ENCODE measurements at places on chromosomes 6 and 20. TPM values are rescaled to one million over a fixed set of nuclear protein-coding genes. Genes with fewer than 3 reads are reported as not detected.

BIRC7 gene
- 0.74 TPM for total RNA-seq

GRCh38 chr6:7426447-7427169 lies 37.0 kb downstream of the RIOK1 start:
- DNase-seq = no peak
- H3K4me1 ChIP-seq = no peaks in the 10 kb centered on the region
- no peak overlapping the region for H3K4me3 ChIP-seq
- H3K27me3 ChIP-seq = no peaks in the 10 kb centered on the region
- no peaks in the 10 kb centered on the region for H3K36me3 ChIP-seq

DNA sequence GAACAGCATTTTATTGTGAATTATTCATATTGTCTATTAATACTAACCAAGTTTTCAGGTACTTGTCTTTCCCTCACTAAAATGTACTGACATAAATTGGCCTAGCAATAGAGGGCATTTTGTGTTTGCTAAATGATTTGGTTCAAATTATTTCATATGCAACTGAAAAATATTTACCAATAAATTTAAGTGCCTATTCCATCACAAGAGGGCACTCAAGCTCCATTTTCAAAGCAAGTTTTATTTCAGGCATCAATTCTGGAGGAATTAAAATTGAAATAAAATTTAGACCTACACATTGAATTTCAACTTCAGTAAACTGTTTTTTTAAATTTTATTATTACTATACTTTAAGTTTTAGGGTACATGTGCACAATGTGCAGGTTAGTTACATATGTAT lies 114.3 kb upstream of the SYNCRIP start:
- H3K4me3 ChIP-seq = no peak overlapping the region
- no peak overlapping the region for H3K27ac ChIP-seq
- peaks cover 18% of the 10 kb centered on the region for H3K27me3 ChIP-seq
- DNase-seq = no peak

GATA5 gene
- not detected for total RNA-seq

PTK6 gene
- total RNA-seq = 0.34 TPM

TTI1 gene
- total RNA-seq = 32.2 TPM

HLA-DRA gene
- 31.3 TPM for total RNA-seq

C6orf163 gene
- total RNA-seq = 1.5 TPM

HRH3 gene
- not detected for total RNA-seq

DNA sequence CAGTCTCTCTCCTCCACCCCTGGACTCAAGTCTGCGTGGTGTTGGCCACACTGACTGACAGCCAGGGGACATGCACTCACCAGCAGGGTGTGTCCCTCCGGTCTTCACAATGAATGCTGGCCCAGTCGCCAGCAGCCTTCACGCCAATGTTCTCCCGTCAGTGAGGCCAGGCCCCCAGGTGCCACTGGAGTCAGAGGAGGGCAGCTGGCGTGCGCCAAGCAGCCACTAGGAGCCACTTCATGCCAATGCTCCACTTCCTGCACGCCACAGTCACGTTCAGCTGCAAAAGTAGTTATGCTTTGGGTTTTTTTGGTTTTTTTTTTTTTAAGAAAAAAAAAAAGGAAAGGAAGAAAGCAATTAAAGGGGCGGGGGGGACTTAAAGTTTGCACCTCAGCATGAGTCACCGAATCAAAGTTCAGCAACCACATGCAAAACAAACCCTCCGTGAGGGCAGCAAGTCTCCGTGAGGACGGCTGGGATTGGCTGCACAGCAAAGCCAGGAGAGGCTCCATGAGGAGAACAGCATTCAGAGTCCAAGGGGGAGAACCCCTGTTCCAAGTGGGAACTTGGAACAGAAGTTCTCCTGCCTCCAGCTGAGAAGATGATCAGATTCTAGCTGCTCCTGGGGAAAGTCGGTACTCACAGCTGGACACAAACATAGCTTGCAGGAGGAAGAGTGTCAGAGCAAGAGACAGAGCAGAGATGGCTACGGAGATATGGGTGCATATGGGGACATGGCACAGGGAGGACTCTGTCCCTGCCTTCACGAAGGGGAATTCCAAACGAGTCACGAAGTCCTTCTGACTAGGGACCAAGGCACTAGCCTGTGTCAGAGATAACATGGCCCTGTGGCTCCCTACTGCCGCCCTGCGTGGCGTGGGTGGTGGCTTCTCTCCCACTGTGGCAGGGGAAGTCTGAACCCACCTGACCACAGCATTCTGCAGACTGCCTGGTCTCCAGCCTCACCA lies at the start of gene ZC3H12D:
Gene ZC3H12D (minus strand): TSS at position 282 of the 968 bp plus-strand sequence. CDS start 10,471 bp downstream, outside the sequence.
- H3K27ac ChIP-seq = peak within 1 kb of the TSS; percentile 95
- peak; percentile 82 for DNase-seq
- peaks cover 59% of the 10 kb centered on the region for H3K4me1 ChIP-seq
- peak within 1 kb of the TSS; percentile 84 for H3K4me3 ChIP-seq
- peaks cover 3% of the 10 kb centered on the region for H3K36me3 ChIP-seq

DNA sequence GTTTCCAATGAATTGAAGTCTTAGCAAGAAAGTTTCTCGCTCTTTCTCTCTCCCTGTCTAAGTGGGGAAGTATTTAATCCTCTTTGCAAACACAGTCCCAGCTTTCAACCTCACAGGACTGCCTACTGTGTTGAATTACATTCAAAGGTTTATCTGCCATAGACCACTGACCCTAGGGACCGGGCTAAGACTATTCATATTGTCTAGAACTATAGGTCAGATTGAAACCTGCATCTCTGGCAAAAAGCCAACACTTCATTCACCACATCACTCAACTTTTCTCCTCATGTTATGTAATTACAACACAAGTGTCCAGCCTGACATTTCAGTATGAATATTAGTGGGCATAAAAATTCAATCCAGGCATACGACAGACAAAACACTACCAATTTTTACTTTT lies 314.7 kb upstream of the RSPO3 start:
- H3K36me3 ChIP-seq = no peaks in the 10 kb centered on the region
- H3K27me3 ChIP-seq = peaks cover 2% of the 10 kb centered on the region
- H3K4me3 ChIP-seq = no peak overlapping the region
- H3K27ac ChIP-seq = no peak overlapping the region
- DNase-seq = no peak

DNA sequence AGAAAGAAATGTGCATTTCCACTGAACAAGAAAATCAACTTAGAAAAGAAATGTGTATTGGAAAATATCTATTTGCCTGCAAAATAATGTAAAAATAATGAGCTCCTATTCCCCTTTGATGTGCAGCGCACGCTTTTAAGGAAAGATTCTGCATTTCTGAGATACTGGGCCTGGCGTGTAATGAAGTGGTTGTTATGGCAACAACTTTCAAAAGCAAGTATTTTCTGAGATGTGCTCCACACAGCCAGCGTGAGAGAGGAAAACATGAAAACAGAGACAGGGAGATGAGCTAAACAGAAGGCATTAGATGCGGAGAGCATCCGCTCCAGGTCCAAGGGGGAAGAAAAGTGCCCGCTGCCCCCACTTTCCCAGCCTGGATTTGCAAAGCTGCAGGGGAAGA lies 39.1 kb upstream of the GTSF1L start:
- no peak for DNase-seq
- H3K4me3 ChIP-seq = no peak overlapping the region
- no peaks in the 10 kb centered on the region for H3K36me3 ChIP-seq
- peaks cover 32% of the 10 kb centered on the region for H3K27me3 ChIP-seq
- H3K4me1 ChIP-seq = no peaks in the 10 kb centered on the region

- H3K4me1 ChIP-seq = no peaks in the 10 kb centered on the region
- H3K27ac ChIP-seq = no peak overlapping the region
- peaks cover 25% of the 10 kb centered on the region for H3K36me3 ChIP-seq
- peaks cover 11% of the 10 kb centered on the region for H3K27me3 ChIP-seq
- DNase-seq = no peak
- H3K4me3 ChIP-seq = no peak overlapping the region
Observed at GRCh38 chr20:4774207-4774606, 52.5 kb downstream of the PRND start.

GRCh38 chr6:24766680-24767462 lies 7.9 kb upstream of the GMNN start:
- peaks cover 3% of the 10 kb centered on the region for H3K4me1 ChIP-seq
- no peak overlapping the region for H3K4me3 ChIP-seq
- DNase-seq = no peak
- H3K27me3 ChIP-seq = no peaks in the 10 kb centered on the region

DNA sequence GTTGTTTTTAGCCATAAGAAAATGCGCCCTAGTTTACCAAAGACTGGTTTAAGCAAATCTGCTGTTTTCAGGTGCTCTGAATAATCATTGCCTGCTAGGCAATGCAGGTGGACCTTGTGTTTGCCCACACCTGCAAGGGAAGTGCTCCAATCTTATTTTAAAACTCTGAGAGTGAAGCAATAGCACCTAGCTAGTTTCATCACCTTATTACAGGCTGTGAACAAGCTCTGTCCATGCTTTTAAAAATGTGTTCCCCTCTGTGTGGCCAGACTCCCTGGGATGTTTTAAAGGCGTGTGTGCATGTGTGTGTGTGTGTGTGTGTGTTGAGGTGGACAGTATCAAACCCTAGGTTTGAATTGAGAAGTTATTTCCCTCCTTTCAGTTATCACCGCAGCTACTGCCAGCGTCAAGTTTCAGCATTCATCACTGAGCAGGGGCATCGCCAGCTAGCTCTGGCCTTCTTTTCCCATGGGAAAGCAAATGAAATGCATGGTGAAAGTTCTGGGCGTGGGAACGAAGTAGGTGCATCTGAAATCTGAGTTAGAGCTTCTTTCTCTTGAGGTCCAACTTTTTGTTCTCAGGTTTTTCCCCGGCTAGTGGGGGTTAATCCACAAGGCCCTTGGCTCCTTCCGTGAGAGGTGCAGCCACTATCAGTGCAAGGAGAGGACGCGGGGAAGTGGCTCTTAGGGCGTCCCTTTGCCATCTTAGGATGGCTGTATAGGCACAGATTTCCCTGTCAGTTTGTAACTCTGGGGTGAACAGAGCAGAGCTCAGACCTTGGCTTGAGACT lies 30.8 kb downstream of the DUSP22 start:
- H3K27me3 ChIP-seq = no peaks in the 10 kb centered on the region
- H3K27ac ChIP-seq = peak overlapping the region; percentile 23
- no peak for DNase-seq
- no peak overlapping the region for H3K4me3 ChIP-seq
- peaks cover 6% of the 10 kb centered on the region for H3K36me3 ChIP-seq

C6orf52 gene
- total RNA-seq = 2.9 TPM

GRCh38 chr6:151109361-151109760 lies 130.4 kb upstream of the AKAP12 start:
- H3K36me3 ChIP-seq = no peaks in the 10 kb centered on the region
- no peak overlapping the region for H3K4me3 ChIP-seq
- no peaks in the 10 kb centered on the region for H3K4me1 ChIP-seq
- no peak for DNase-seq
- no peak overlapping the region for H3K27ac ChIP-seq
- peaks cover 7% of the 10 kb centered on the region for H3K27me3 ChIP-seq

GRCh38 chr6:87687296-87687695 lies 14.7 kb downstream of the AKIRIN2 start:
- DNase-seq = no peak
- H3K27me3 ChIP-seq = no peaks in the 10 kb centered on the region
- H3K36me3 ChIP-seq = peaks cover 40% of the 10 kb centered on the region
- peaks cover 39% of the 10 kb centered on the region for H3K4me1 ChIP-seq
- H3K27ac ChIP-seq = no peak overlapping the region

DNA sequence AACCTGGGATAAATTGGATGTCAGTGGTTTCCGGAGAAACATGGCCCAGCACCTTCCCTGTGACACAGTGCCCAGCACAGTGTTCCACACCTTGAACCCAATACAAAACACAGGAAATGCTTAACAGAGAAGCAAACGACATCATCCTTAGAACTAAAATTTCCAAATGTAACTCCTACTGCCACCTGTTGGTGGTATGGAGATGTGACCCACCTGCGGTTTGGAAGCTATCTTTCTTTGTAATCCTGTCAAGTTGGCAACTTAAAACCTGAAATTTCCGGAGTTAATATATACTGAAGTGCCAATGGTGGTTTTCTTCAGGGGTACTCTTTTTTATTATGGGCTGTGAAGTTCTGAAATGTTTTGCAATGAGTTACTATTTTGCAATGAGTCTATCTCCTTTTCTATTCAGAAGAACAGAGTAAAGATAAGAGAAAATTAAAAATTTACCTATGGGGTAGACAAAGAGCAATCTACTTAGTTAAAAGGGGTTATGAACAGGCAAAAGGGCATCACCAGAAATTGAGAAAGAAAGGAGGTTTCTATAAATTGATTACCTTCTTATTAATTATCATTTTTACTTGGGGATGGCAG lies 658.8 kb downstream of the PTPRT start:
- no peaks in the 10 kb centered on the region for H3K4me1 ChIP-seq
- no peak overlapping the region for H3K4me3 ChIP-seq
- DNase-seq = no peak
- H3K27me3 ChIP-seq = no peaks in the 10 kb centered on the region
- H3K36me3 ChIP-seq = no peaks in the 10 kb centered on the region

SYS1 gene
- total RNA-seq = 28.0 TPM

- H3K27ac ChIP-seq = no peak overlapping the region
- peaks cover 4% of the 10 kb centered on the region for H3K4me1 ChIP-seq
- DNase-seq = no peak
- H3K27me3 ChIP-seq = no peaks in the 10 kb centered on the region
- H3K36me3 ChIP-seq = peaks cover 46% of the 10 kb centered on the region
- H3K4me3 ChIP-seq = no peak overlapping the region
Observed at GRCh38 chr6:111381123-111381522, 101.9 kb downstream of the REV3L start.

ZNF133 gene
- 6.0 TPM for total RNA-seq

GRCh38 chr20:45845452-45845851 lies 11.7 kb downstream of the ACOT8 start:
- no peaks in the 10 kb centered on the region for H3K27me3 ChIP-seq
- H3K27ac ChIP-seq = no peak overlapping the region
- no peaks in the 10 kb centered on the region for H3K4me1 ChIP-seq

SLC35F1 gene
- total RNA-seq = not detected

GRCh38 chr6:81890846-81891245 lies 138.4 kb upstream of the TENT5A start:
- H3K4me3 ChIP-seq = no peak overlapping the region
- no peaks in the 10 kb centered on the region for H3K27me3 ChIP-seq
- H3K27ac ChIP-seq = no peak overlapping the region
- no peaks in the 10 kb centered on the region for H3K4me1 ChIP-seq
- no peaks in the 10 kb centered on the region for H3K36me3 ChIP-seq
- no peak for DNase-seq

DNA sequence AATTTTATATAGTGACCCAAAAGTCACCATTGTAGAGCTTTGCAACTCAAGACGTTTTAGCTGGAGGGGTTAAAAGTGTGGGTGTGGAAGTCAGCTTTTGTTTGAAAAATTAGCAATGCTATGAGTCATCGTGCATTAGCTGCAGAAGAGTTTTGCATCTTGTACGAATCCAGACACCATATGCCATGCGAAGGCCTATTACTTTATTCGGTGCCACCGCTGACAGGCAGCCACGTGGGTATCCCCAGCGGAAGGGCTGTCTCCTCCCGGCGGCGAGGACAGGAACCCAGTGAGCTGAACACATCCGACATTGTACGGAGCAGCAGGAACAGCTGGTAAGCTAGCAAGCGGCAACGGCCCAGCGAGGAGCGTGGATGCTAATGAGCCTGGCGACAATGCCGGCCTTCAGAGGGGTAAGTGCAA lies 84.4 kb downstream of the INSM1 start:
- DNase-seq = peak; percentile 63
- peaks cover 2% of the 10 kb centered on the region for H3K36me3 ChIP-seq
- H3K4me3 ChIP-seq = peak overlapping the region; percentile 47
- no peak overlapping the region for H3K27ac ChIP-seq
- H3K4me1 ChIP-seq = peaks cover 14% of the 10 kb centered on the region

GRCh38 chr6:86477500-86478148 lies 459.7 kb upstream of the HTR1E start:
- no peaks in the 10 kb centered on the region for H3K4me1 ChIP-seq
- no peak overlapping the region for H3K4me3 ChIP-seq
- H3K27me3 ChIP-seq = no peaks in the 10 kb centered on the region

SPATA25 gene
- total RNA-seq = 1.4 TPM

DDX43 gene
- total RNA-seq = 0.66 TPM

GRCh38 chr6:111757342-111757741 lies 115.9 kb downstream of the FYN start:
- peaks cover 90% of the 10 kb centered on the region for H3K4me1 ChIP-seq
- H3K4me3 ChIP-seq = peak overlapping the region; percentile 72
- H3K27ac ChIP-seq = peak overlapping the region; percentile 81

MOG gene
- total RNA-seq = not detected

PI16 gene
- total RNA-seq = not detected

Measured in activated CD8-positive, alpha-beta T cell treated with anti-CD3 and anti-CD28 coated beads, Interleukin-2, amount 10 ng/mL, durations not matched to agents 7 days and 5 days (primary cell).